ENCODE measurements at places on chromosomes 13 and 19.

DNA sequence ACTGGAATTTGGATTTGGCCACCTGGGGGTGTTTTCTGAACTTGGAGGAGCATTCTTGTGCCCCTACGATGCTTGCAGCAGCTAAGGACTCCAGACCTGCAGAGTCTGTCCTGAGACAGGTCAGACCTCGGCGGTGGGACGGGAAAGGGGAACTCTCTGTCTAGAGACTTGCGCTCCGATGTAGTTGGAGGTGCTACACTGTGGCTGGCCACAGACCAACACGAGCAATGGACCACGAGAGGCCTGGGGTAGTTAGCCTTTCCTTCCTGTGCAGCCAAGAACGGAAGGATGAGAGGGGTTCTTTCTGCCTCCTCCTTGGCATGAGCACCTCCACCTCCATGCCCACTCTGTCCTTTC lies 5.9 kb upstream of the GRAMD1A start:
- no peak for DNase-seq

- DNase-seq = no peak
These were observed 531.9 kb downstream of the OLFM4 start for GRCh38 chr13:53560556-53560955.

DNA sequence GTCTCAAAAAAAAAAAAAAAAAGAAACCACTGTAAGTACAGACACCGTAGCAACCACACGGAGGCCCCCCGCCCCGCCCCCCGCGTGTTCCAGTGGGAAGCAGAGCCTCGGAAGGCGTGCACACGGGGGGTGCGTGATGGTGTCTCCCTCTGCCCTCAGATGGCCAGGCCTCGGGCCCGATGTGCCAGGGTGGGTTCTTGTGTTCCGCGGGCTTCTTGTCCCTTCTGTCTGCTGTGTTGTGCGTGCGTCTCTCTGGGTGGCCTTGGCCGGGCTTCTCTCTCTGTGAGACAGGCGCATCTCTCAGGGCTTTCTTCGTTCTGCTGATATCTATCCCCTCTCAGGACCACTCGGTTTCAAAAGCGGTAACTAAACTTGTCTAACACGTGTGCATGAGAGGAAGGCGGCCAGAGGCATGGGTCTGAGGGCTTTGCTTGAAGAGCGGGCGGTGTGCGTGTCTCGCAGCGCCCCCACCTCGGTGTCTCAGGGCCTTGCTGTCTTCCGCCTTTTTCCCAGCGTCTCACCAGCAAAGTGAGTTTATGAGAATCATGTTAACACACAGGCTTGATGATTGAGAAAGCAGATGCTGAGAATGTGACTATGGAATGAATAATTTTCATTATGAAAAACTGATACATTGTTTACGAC lies 12.6 kb downstream of the ATP11A start:
- DNase-seq = no peak

- peak; percentile 37 for DNase-seq
These were observed 33.3 kb downstream of the MCF2L start for GRCh38 chr13:113002206-113002912.

DNA sequence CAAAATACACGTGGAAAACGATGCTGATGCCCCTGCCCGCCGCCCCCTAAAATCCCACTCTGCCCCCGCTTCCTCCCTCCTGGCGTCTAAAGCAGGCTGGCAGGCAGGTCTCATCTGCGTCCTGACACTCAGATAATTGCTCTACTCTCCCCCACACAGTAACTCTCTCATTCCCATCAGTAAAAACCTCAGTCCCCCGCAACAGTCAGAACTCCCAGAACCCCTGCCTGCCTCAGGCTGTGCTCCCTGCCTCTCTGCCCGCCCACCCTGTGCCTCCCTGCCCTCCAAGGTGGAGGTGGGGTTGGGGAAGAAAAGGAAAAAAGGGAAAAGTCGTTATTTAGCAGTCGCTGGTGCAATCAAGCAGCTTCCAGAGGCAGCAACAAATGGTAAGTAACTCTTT lies 473.7 kb downstream of the EFNB2 start:
- no peak for DNase-seq

DNA sequence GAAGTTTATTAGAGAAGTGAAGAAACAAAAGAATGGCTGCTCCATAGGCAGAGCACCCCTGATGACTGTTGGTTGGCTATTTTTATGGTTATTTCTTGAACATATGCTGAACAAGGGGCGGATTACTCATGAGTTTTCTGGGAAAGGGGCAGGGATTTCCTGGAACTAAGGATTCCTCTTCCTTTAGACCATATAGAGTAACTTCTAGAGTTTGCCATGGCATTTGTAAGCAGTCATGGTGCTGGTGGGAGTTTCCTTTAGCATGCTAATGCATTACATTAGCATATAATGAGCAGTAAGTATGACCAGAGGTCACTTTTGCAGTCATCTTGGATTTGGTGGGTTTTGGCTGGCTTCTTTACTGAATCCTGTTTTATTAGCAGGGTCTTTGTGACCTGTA lies 38.7 kb upstream of the PCDH8 start:
- no peak for DNase-seq

DNA sequence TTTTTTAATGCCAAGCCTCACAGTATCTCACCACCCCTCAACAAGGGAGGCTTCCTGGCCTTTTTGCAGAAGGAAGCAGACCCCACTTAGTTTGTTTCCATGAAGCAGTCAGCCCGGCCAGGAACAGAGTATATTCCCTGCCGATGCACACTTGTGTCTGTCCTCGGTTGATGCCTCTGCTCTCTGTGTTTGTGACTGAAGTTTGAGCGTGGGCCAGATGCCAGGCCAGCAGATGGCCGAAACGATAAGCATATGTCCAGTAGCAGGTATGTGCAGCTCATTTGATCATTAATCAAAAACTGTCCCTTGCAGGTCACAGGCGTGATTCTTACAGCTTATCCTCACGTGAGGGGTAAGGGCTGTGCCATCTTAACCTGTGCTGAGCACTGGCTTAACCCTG lies 144.0 kb downstream of the IRS2 start:
- no peak for DNase-seq

DNA sequence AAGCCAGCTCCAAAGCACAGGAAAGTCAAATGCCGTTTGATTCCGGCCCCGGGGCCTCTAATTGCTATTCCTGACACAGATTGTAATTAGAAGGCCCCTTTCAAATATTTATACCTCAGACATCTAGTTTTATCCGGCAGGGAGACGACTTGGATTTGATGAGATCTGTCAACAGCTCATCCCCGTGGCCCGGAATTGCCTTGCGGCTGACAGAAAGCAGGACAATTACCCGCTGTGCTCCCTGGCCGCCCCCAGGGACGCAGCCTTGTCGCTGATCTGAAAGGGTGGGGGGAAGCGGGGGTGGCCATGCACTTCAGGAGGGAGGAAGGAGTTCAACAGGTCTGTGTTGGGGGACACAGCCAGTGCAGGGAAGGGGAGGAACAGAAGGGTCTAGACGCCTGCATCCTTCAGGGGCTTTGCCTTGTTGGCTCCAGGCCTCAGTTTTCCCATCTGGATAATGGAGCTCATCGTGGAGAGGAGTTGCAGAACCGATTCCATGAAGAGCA lies 1.8 kb upstream of the SHD start:
- DNase-seq = no peak

DNA sequence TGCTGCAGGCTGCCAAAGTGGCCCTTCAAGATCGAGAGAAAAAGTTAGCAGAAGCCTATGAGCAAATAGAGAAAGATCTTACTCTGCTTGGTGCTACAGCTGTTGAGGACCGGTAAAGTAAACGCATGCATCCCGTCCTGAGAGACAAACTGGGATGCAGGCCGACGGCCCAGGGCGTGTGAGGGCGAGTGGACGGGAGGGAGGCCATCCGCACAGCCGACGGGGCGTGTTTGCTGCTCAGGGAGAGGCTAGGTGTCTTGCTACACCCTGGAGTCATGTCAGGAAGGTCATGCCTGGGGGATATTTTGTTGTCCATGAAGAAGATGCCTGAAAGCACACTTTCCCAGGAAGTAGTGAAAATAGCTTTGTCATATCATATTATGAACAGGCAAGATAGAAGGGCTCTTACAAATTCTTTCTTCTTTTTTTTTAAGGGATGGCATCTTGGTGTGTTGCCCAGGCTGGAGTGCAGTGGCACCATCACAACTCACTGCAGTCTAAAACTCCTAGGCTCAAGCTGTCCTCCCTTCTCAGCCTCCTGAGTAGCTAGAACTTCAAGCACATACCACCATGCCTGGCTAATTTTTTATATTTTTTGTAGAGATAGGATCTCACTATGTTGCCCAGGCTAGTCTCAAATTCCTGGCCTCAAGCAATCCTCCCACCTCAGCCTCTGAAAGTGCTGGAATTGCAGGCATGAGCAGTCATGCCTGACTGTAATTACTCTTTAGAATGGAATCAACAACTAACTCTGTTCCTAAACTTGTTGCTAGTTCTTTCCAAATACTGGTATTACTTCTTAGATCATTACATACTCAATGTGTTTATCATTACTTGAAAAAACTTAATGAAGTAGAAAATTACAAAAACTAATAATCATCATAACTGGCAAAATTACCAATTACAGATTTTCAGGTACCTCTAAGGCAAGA lies 117.6 kb upstream of the MCF2L start:
- no peak for DNase-seq

DNA sequence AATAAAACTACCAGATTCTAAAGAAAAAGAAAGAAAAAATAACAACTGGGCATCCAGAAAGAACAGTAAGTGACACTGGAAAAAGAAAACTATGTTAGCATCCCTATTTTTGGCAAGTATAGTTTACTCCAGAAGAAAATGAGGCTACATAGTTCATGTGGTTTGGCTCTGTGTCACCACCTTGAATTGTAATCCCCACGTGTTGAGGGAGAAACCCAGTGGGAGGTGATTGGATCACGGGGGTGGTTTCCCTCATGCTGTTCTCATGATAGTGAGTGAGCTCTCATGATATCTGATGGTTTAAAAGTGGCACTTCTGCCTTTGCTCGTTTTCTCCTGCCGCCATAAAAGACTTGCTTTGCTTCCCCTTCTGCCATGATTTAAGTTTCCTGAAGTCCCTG lies 76.9 kb downstream of the ITGBL1 start:
- peak; percentile 95 for DNase-seq

DNA sequence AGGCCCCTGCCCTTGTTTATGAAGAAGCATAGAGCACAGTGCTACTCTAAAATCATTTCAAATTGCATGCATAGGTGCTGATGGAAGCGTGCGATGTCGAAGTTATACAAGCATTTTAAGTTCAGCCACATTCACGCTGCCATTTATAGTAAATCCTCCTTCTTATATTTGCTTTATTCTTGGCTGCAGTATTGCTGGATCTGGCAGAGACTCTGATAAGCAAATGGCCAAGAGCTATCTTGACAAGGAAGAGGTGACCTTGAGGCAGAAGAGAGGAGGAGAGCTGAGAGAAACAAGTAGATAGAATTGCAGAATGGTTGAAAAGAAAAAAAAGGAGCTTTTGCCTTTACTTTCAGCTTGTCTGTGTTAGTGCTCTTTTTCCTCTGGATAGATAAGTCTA lies 18.9 kb upstream of the MYO16 start:
- DNase-seq = no peak

DNA sequence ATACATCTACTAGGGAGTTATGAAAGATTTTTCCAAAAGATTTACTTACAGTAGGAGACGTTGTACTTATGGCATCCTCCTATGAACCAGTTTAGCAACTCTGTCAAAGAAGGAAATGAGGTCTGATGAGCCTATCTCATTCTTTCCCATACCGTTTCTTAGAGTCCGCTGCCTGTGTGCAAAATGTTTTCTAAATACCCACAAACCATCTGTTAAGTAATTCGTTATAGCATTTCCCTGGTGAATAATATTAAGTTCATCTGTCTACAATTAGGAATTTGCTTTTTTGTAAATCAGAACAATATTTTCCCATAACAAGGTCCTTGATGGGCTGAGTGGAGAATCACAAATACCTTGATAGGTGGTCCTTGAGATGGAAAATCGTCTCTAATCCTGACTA lies 178.8 kb upstream of the TMTC4 start:
- DNase-seq = no peak

- no peak for DNase-seq
These were observed 75.2 kb upstream of the SIAH3 start for GRCh38 chr13:45926741-45927140.

DNA sequence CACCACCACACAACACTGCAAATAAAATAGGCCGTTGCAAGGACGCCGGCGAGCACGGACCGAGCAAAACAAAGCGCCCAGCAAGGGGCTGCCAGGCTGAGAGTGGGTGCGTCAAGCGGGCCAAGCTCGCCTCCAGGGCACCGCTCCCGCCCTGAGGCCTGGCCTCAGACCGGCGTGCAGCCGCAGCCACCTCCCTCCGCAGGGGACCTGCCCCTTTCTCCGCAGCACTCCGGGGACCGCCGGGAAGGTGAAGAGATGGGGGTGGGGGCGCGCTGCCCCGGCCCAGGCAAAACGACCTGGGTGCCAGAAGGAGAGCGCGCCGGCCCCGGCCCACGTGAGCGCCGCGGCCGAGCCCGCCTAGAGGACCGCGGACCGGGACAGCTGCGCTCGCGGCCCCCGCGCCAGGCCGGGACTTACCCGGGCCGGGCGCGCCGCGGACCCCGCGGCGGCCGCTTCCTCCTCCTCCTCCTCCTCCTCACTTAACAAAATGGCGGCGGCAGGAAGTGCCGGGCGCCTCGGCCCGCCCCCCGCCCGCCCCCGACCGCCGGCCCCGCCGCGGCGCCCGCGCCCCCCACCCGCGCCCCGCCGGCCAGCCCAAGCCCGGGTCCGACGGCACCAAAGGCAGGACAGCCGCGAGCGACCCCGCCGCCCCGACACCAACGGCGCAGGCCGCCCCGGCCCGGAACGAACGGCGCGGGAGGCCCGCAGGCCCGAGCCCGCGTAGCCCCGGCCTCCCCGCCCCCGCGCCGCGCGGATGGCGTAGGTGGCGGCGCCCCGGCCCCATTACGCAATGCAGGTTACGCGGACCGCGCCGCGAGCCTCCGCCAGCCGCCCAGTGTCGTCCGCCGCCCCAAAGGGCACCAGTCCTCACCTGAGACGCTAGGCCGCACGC lies 674 bp downstream of the BRD4 start:
- peak; percentile 25 for DNase-seq

DNA sequence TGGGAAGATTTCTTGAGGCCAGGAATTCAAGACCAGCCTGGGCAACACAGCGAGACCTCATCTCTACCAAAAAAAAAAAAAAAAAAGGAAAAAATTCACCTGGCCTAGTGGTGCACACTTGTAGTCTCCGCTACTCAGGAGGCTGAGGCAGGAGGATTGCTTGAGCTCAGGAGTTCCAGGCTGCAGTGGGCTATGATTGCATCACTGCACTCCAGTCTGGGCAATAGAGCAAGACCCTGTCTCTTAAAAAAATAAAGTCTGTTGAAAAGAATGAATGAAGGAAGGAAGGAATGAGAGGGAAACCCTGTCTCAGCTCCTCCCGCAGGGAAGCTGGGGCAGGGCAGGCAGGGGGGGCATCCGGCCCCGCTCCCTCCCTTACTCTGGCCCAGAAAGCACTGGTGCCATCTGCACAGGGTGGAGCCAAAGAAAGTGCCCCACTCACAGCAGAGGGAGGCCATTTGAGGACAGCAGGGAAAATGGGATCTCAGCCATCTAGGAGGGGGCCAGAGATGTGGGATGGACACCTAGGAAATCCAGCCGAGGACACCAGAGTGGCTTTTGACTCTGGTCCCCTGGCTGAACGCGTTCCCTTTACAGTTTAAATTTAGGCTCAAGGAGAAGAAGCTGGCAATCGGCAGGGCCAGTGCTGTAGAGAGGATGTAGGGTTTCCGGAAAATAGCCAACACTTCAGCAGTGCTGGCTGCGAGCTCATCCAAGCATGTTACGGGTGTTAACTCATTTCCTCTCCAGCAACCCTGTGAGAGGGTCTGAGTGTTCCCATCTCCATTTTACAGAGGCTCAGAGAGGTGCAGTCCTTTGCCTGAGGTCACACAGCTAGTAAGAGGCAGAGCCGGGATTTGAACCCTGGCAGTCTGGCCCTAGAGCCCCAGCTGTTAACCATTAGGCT lies 3.6 kb upstream of the HPN start:
- DNase-seq = no peak
